ENCODE measurements at places on chromosomes 6 and 20.

DNA sequence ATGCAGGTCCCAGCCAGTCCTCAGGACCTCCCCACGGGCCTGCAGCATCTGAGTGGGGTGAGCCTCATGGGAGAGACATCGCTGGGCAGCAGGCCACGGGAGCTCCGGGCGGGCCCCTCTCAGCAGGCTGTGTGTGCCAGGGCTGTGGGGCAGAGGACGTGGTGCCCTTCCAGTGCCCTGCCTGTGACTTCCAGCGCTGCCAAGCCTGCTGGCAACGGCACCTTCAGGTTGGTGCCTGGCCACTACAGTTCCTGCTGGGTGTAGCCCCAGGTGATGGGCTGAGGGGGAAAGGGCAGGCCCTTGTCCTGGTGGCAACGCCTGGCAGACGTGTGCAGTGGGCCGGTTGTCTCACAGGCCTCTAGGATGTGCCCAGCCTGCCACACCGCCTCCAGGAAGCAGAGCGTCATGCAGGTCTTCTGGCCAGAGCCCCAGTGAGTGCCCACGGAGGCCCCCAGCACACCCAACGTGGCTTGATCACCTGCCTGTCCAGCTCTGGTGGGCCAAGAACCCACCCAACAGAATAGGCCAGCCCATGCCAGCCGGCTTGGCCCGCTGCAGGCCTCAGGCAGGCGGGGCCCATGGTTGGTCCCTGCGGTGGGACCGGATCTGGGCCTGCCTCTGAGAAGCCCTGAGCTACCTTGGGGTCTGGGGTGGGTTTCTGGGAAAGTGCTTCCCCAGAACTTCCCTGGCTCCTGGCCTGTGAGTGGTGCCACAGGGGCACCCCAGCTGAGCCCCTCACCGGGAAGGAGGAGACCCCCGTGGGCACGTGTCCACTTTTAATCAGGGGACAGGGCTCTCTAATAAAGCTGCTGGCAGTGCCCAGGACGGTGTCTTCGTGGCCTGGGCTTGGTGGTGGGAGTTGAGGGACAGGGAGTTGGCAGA, 787 bp upstream of the TNFRSF6B start:
- DNase-seq: no peak

DNA sequence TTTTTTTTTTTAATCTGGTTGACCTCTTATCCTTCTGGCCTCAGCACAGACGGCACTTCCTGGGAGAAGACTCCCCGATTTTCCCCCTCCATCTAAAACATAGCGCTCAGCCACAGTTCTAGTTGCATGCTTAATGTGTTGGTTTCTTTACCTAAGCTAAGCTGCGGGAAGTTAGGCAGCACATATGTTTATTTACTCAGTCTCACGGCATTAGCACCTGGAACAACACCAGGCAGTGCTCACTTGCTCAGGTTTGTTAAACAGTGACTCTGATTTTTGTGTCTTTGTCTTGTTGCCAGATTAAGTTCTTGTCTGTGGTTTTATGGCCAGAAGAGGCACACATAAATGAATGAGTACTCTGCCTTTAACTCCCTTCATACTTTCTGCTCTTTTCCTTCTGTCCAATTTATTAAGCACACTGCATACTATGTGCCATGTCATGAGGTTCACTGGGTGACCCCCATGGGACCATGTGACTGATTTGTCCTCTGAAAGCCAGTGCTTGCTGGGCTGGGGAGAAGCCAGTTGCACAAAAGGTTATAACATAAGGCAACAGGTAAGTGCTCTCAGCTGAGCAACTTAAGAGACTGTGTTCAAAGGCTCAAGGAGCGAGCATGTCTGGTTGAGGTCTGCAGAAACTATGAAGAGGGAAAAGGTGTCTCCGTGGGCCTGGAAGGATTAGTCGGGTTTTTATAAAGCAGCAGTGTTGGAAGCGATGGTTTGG, 93.6 kb downstream of the RPP40 start:
- no peak for DNase-seq

GRCh38 chr20:36061754-36062153, 92.8 kb upstream of the EPB41L1 start:
- DNase-seq: no peak

GRCh38 chr6:57021086-57021720, 25.3 kb upstream of the KIAA1586 start:
- no peak for DNase-seq

DNA sequence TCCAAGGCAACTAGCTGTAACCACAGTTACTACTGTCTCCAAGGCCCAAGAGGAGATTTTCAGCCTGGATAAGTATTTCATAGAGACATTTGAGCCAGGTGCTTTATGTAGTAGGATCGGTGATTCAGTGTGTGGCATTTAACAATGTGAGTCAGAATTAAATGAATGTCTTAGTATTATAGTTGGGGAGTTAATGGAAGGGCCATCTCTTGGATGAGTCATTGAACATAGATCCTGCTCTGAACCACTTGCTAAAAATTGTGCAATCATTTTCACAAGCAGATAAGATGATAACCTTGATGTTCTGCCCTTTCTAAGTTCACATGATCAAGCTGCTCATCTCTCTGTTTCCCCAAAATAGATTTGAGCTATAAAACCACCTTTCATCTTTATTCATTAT, 668.9 kb upstream of the CITED2 start:
- no peak for DNase-seq

DNA sequence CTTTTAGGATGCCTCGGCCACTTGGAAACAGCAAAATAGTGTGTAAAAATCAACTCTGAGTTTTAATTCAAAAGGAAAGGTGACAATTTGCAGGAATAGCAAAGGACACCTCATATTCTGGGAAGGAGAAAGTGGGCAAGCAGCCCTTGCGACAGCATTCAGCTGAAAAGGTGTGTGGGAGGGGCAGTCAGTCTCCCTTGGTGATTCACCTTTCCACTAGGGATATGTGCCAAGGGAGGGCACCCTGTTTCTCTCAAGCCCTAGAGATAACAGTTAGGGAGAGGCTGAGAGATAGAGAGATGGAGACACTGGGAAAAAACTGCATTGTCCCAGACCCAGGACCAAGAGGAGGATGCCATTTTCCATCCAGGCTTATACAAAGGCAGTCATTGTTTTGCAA, 228.1 kb downstream of the EPM2A start:
- DNase-seq: no peak

GRCh38 chr20:58618351-58619076, 32.6 kb upstream of the STX16 start:
- DNase-seq: no peak

DNA sequence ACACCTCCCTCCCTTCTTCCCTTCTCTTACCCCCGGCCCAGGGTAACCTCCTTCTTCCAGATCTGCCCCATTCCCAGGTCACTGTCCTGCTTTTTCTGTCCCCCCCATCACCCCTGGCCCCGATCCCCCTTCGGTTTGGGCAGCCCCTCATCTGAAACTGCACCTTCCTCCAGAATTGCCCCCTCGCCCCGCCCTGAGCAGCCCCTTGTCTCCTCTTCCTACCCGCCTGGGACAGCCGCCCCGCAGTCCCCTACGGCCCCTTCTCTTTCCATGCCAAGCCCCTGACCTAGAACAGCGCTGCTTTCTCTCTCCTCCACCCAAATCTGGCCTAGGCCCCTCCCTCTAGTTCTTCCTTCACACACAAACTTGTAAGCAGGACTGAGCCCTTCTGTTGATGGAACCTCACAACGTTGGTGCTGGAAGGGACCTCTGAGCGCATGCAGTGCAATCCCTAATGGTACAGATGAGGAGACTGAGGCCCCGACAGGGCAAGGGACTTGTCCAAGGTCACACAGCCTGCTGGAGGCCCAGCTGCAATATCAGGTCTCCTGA, 630 bp downstream of the PPP2R5D start:
- peak; percentile 18 for DNase-seq

GRCh38 chr20:50995506-50995905, 27.4 kb downstream of the KCNG1 start:
- DNase-seq: no peak

GRCh38 chr6:116556065-116556464, 2.5 kb downstream of the CALHM4 start:
- DNase-seq: no peak

DNA sequence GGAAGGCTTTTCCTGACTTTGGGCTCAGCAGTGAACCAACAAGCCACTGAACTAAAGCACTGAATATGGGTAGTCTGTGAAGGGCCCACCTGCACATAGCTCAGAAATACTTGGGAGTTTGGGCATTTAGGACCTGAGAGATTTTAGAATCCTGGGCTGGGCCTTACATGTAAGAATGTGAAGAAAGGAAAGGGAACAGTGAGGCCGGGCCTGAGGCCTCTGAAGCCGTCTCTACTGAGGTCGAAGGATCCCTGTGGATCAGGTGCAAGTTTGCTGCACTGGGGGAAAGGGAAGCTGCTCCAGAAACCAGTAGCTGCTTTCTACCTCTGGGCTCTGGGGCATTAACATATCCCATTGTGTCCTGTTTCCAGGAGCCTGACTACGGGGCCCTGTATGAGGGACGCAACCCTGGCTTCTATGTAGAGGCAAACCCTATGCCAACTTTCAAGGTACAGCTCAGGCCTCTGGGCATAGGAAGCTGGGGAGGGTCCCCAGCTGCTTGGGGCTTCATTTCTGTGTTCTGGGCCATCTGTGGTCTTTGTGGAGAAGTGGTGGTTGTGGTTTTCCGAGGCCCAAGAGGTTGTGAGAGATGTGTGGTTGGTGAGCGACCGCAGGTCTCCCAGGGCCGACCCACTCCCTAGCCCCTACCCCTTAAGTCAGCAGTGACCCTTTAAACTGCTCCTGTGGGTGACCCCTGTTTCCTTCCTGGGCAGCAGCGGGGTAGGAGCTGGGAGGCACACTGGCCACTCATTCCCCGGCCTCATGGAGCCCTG, 30.3 kb downstream of the PLCG1 start:
- DNase-seq: no peak

DNA sequence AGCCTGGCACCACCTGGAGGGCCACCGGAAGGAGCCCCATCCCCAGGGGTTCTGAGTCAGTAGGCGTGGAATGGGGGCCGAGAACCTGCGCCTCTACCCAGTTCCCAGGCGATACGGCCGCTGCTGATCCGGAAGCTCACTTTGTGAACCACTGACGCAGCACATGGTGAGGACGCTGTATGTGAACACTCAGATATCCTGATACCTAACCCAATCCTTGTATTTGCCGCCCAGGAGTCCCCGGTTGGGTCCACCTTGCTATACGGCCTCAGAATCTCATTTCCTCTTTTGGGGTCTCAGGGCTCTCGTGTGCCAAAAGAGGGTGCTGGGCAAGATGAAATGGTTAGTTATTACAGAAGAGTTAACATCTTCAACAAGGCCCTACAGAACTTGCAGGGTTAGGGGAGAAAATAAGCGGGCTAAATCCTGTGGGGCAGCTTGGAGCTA, 604 bp upstream of the RAB5IF start:
- DNase-seq: no peak

DNA sequence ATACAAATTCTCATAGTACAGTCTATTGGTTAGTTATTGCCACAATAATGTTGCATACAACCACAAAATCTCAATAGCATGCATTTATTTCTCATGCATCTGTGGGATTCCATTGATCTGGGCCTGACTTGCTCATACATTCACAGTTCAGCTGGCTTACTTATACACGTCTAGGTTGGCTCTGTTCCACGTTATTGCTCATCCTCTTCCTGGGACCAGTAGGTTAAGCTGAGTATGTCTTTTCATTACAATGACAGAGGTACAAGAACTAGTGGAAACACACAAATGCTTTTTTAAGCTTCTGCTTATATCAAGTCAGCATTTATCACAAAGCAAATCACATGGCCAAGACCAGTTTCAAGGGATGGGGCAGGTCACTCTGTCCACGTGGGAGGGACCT, 485.3 kb upstream of the BTBD3 start:
- no peak for DNase-seq

DNA sequence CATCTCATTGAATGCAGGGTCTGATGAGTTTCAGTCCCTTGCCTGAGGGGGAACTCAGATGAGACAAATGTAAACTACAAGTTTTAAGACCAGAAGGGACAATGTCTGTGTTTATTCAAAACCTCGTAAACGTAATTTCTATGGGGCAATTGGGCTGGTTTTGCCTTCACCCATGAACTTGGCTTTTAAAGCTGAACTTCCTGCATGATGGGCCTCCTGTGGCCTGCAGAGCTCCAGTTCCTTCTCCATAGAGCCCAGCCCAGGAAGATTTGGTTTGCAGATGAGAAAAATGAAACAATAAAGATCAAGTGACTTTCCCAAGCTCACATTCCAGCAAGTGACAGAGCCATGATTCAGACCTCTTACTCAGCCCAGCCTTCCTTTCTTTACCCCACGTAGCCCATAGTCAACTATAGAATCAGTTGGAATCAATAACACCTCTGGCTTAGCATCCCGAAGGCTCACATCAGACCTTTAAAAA, 612.3 kb downstream of the UTRN start:
- no peak for DNase-seq

GRCh38 chr6:36229223-36229622, 32.7 kb downstream of the BRPF3 start:
- DNase-seq: no peak

- DNase-seq: no peak
These were observed 13.2 kb downstream of the SYTL3 start for GRCh38 chr6:158662954-158663624.

Data from endothelial cell (in vitro differentiated cells).